Breast epithelium (tissue), 4 donors: ENCODE measurements at places on chromosomes 2 and 18.

- DNase-seq: no peak
Observed at GRCh38 chr2:159185401-159186130, 100.9 kb downstream of the WDSUB1 start.

DNA sequence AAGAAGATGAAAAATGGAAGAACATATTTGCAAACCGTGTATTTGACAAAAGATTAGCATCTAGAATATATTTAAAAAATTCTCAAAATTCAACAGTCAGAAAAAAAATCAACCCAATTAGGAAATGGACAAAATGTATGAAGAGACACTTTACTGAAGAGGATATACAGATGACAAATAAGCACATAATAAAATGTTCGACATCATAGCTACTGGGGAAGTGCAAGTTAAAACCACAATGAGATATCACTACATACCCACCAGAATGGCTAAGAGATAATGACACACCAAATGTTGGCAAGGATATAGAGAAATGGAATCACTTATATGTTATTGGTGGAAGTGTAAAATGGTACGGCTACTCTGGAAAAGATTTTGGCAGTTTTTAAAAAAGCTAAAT lies 11.7 kb upstream of the NUP35 start:
- DNase-seq: no peak

DNA sequence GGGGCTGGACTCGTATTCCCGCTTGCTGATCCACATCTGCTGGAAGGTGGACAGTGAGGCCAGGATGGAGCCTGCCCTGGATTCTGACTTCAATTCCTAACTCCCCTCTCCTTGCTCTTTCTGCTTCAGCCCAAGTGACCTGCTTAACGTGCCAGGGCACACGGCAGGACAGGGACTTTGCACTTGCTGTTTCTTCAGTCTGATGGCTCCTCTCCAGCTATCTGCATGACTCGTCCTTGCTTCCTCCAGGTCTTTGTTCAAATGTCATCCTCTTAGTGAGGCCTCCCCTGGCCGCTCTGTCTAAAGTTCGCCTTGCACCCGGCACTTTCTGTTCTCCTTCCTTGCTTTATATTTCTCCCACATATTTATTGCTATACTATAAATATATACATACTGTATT lies 357.6 kb downstream of the MTX2 start:
- no peak for DNase-seq

- DNase-seq: no peak
Observed at GRCh38 chr18:28065031-28065792, 111.7 kb downstream of the CDH2 start.

DNA sequence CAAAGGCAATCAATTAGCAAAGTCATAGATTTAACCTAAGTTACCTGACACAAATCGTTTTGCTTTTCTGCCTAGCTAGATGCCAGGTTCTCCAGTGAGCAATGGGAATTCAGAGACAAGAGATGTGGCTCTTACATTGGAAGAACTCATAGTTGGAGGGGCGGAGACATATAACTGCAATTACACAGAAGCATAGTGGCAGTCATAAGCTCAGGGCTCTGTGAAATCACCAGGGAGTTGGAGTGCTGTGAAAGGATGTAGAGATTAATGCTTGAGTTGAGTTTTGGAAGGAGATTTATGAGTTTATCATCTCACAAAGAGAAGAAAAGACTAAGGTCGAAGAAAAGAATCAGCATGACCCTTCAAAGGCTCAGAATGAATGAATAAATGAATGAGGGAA lies 457.2 kb upstream of the TRIB2 start:
- DNase-seq: no peak

GRCh38 chr2:10844097-10844496 lies 31.5 kb upstream of the PDIA6 start:
- no peak for DNase-seq

- DNase-seq: no peak
Observed at GRCh38 chr2:241454837-241455485, 53.4 kb downstream of the STK25 start.

- DNase-seq: no peak
Observed at GRCh38 chr2:144348846-144349245, 171.1 kb downstream of the ZEB2 start.

GRCh38 chr2:102499558-102499957 lies 26.5 kb downstream of the SLC9A4 start:
- no peak for DNase-seq

GRCh38 chr2:160224060-160224459 lies 24.0 kb upstream of the ITGB6 start:
- no peak for DNase-seq

DNA sequence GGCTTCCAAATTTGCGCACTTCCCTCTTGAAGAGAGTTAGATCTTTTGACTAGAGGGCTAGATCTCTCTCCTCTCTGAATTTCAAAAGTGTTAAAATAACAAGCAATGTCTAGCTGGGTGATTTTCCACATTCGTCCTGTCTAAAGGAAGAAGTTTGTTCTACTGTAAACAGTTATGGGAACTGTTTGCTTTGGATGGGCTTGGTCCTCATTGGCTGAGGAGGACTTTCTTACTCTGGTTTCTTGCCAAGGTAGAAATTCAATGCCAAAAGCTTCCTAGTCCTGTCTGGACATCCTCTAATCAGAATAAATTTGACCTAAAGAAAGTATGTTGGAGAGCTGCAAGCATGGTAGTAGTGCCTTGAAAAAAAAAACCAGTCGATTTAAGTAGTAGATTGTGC lies 47.4 kb upstream of the RAPH1 start:
- DNase-seq: no peak

DNA sequence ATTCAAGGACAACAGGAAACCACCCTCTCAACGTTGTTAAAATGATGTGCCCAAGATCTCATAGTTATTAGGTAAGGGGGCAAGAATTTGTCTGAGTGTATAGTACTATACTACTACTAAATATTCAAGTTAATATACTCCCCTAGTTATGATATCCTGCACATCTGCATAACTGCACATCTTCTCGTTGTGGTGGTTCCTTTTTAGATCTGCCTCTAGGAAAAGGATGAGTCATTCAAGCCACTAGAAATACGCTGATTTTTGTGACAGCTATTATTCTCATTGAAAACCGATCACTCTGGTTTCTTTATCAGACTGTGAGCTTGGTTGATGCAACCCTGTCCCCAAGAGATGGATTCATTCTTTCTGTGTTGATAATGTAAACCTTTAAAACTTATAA lies 1067.0 kb upstream of the FANCL start:
- DNase-seq: no peak

DNA sequence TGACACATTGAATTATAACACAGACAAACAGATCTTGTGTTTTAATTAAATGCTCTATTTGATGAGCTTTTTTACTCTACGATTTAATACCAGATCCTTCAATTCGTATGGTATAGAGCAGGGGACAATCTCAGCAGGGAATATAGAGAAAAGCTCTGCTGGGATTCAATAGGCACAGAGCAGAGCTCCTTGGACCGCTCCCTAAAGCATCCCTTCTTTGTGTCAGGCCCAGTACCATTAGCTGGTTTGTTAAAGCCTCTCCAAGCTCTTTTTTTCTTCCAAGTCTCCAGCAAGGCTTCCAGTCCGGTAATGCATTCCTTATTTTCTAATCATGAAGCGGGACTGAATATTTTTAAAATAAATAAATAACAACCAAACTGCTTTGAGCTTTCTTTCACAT lies 466.0 kb downstream of the NR4A2 start:
- no peak for DNase-seq

DNA sequence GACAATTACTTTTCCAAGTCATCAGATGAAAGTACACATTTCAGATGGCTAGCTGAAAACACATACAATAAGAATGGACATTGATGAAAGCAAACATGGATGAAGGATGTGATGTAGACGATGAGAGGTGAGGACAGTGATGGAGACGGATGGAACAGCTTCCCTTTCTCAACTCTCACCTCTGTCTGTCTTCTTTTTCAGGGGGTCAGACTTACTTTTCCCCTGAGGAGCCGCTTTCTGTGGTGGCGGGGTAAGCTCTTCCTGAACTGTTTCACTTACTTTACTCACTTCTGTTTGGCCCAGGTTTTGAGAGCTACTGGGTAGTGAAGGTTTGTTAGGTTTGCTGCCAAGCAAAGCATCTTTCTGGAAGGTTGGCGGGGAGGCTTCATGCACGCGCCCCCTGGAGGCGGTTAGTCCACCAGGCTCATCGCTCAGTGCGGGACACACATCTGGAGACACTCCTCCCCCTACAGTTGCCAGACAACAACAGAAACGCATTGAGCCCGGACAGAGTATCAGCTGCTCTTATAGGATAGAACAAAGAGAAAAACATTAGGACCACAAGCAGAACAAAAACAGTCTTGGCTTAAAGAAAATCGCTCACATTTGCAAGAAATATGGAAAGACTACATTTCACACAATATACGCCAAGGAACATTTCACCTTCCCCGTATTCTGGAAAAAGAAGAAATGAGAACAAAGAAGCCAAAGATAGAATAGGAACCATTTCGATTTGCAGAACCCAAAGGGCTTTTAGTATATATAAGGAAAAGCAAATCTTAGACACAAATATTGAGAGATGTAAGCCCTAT lies 90.5 kb downstream of the MYOM1 start:
- peak; percentile 52 for DNase-seq

GRCh38 chr2:218405746-218406208 lies 6.1 kb downstream of the CTDSP1 start:
- DNase-seq: no peak

DNA sequence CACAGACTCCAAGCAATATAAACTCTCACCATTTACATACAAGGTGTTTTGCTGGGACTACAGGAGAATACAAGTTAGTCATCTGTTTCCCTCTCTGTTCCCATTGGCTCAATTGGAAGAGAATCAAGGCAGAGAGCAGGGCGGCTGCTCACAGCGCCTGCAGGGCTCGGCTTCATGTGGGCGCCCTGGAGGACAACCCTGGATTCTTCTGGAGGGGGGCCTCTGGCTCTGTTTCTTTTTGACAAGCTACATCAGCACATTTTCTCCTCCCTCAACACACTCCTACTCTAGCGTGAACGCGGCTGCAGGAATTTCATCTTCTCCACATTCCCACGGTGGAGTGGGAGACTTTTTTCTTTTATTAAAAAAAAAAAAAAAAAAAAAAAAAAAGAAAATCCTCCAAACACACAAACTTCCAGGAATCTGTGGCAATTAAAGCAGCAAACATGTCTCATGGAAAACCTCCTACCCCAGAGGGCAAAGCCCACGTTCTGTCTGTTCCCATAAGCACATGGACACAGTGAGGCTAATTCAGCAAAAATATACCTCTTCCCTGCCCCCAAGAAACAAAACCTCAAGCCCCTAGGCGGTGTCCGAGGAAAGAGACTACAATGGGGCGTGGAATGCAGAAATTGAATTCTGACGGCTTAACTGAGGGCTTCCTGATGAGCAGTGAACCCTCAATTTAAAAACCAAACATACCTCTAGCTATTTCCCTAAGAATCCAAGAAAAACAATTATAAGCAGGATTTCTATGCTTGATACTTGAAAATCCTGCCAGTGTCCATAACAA lies 50.6 kb downstream of the PARD6G start:
- no peak for DNase-seq

GRCh38 chr18:60506682-60507081 lies 134.1 kb upstream of the MC4R start:
- DNase-seq: no peak

- DNase-seq: no peak
Observed at GRCh38 chr2:95278051-95278471, 3.8 kb downstream of the PROM2 start.

- DNase-seq: no peak
Observed at GRCh38 chr2:113057117-113057516, 1.9 kb upstream of the IL36RN start.

- DNase-seq: no peak
Observed at GRCh38 chr2:7272210-7272609, 355.0 kb downstream of the RNF144A start.

DNA sequence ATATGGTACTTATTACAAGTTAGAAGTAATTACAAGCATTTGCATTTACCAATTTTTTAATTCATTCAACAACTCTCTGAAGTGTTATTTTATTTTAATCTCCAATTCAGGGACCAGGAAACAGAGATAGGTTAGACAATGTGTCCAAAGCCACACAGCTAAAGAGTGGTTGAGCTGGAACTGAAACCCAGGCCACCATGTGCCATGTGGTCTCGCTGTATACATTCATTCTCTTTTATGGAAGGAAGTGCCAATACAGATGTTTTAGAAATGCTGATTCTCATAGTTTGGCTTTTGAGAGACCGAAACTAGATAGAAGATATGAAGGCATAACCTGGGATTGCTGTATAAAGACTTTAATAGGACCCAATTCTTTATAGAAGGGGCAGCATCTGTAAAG lies 684.6 kb upstream of the ID2 start:
- DNase-seq: no peak

GRCh38 chr18:32328379-32328778 lies 138.5 kb downstream of the MEP1B start:
- DNase-seq: no peak

DNA sequence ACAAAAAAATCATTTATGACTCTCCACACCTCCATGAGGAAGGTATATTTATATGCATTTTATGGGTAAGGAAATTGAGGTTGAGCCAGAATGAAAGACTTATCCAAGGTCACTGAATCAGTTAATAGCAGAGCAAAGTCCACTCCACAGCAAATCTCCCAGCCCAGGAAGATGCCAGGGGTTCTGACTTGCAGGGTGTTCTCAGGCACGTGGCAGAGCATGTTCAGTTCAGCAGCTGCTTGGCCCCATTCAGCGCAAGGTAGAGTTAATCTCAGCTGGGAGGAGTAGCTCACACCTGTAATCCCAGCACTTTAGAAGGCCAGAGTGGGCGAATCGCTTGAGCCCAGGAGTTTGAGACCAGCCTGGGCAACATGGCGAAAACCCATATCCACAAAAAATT lies 17.8 kb upstream of the DGKD start:
- peak; percentile 1 for DNase-seq

DNA sequence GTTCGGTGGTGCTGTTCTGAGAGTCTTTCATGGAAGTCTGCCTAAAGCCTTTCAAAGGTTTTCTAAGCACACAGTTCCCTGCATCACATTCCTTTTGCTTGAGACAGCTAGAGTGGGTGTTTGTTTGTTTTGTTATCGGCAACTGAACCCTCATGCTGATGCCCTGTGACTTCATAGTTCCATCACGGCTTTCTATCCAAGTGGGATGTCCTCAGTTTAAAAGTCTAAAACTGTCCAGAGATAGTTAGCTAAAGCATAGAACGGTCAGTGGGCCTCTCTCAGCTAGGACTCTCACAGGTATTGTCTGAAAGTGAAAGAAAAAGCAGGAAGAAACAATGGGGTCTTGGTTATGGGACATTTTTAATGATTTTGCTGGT lies 337.3 kb downstream of the OSR1 start:
- no peak for DNase-seq

DNA sequence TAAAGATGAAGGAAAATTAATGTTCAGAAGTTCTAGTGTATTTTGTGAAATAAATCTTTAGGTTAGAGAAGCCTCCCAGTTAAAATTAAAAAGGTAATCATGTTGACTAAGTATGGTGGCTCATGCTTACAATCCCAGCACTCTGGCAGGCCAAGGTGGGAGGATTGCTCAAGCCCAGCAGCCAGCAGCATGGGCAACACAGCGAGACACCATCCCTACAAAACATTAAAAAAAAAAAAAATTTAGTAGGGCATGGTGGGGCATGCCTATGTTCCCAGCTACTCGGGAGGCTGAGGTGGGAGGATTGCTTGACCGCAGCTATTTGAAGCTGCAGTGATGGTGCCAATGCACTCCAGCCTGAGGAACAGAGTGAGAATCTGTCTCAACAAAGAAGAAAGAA lies 17.9 kb downstream of the XPO1 start:
- DNase-seq: no peak
